ENCODE measurements at places on chromosomes 3 and 15.
A peak's percentile ranks its signal among the peaks of the same experiment; 100 is the strongest.

- no peak for DNase-seq
These were observed 260.4 kb upstream of the SLCO3A1 start for GRCh38 chr15:91593067-91593466.

GRCh38 chr3:15347063-15347736 is 14.8 kb upstream of the SH3BP5 start:
- DNase-seq = peak; percentile 35

GRCh38 chr3:119315600-119316312 is 21.6 kb downstream of the ARHGAP31 start:
- no peak for DNase-seq

GRCh38 chr15:63436872-63437375 is 55.3 kb upstream of the CA12 start:
- peak; percentile 80 for DNase-seq

DNA sequence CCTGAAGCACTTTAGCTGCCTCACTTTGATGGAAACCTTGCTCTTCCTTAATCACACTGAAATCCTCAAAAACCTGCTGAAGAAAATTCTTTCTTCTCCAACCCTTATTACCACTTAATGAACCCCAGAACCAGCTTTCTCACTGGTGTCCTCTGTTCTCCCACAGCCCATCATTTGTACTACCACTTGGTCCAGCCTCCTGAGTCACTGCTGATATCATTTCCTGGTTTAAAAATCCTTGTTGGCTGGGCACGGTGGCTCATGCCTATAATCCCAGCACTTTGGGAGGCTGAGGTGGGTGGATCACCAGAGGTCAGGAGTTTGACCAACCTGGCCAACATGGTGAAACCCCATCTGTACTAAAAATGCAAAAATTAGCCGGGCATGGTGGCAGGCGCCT is 418.6 kb upstream of the KCNMB2 start:
- DNase-seq = no peak

All from naive thymus-derived CD8-positive, alpha-beta T cell (primary cell).